ENCODE measurements at places on chromosomes 4 and X.

DNA sequence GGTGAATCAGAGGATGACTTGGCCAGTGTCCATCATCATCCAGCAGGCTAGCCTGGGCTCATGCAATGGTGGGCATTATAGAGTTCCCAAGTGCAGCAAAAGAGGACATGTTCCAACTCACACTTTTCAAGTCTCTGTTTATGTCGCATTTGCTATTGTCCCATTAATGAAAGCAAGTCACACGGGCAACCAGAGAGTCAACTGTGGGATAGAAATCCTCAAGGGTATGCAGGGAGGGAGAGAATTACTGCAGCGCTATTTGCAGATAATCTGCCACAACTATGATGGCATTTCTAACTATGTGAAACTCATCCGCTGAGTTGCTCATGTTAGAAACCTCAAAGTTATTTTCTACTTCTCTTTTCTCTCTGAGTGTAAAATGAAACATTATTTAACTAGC, 78.5 kb upstream of the TAB3 start:
- DNase-seq: no peak

DNA sequence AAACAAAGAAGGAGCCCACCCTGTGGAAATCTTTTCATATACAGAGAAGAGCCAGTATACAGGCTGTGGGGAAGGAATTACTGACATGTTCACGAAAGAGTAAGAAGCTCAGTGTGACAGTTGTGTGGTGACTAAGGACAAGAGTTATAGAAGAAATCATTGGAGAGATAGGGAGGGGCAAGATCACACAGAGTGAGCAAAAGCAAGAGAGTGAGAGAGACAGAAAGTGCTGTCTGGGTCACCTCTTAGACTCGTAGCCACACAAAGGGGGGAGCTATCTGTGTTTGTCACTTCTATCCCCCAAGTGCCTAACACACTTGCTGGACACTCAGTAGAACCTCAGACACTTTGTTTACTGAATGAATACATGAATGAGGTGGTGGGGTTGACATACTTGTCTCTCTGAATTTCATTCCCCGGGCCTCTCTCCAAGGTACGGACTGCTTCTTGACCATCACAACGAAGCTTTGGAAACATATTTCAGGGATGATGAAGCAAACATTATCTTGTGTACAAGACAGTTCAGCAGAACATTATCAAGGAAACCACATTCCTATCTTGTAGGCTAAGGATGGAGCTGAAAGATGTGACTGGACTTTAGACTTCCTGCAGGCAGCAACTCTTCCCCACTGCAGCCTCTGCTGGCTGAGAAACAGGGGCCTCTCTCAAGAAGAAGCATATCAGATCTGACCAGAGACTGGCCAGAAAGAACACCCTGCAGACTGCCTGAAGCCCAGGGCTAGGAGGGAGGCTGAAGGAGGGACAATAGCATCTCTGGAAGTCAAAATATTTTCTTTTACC, 168.2 kb downstream of the AMELX start:
- no peak for DNase-seq

DNA sequence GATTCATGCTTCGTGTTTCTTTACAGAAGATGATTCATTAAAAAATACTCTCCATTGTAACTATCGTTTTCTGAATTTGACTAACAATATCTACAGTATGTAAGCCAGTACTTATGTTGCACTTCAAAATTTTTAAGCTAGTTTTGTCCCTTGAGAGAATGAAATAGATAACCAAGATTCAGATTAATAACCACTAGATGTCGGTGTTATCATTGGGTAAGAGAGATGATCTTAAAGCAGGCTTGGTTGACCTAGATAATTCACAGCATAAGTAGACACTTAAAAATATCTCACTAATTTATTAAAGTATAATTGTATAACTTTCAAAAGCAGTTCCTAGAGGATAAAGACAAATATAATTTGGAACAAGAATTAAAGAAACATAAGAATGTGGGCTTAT, 430.9 kb downstream of the C4orf33 start:
- DNase-seq: peak; percentile 72

GRCh38 chr4:30721185-30722091, 1.3 kb downstream of the PCDH7 start:
- DNase-seq: no peak

DNA sequence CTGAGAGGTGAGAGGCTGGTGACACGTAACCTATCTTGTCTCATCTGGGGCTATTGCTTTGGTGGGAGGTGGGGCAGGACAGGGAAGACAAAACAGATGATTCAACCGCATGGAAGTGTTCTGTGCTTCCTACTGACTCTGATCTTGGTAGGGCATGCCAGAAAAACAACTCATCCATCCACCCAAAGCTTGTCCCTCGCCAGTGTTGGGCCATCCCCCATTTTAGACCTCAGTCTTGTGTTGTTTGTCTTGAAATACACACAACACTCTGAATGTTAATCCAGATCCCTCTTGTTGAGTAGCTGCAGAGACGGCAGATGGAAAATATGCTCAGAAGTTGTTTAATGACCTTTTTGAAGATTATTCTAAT, 377 bp downstream of the CHRNA9 start:
- DNase-seq: no peak

GRCh38 chrX:15418707-15419181, 34.5 kb upstream of the VEGFD start:
- no peak for DNase-seq

DNA sequence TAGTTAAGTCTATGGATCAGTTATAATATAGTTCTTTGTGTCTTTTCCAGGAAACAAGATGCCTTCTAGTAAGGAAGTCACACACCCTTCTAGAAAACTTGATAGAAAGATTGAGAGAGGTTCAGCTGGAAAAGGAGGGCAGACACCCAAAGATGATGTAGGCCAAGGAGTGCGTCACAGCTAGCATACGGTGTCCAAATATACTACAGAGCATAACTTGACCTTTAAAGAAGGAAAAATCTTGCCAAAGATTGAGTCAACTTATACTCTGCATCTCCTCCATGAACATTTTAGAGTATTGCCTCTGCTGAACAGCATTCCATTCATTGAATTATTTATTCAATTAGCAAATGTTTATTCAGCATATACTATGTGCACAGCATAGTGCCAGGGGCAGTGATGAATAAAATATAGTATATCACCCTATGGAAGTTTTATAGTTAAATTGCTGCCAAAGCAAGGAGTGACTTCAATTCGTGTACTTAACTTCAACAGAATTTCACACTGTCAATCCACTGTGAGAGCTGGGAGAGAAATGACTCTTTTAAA, 51.9 kb upstream of the SLC6A14 start:
- no peak for DNase-seq

DNA sequence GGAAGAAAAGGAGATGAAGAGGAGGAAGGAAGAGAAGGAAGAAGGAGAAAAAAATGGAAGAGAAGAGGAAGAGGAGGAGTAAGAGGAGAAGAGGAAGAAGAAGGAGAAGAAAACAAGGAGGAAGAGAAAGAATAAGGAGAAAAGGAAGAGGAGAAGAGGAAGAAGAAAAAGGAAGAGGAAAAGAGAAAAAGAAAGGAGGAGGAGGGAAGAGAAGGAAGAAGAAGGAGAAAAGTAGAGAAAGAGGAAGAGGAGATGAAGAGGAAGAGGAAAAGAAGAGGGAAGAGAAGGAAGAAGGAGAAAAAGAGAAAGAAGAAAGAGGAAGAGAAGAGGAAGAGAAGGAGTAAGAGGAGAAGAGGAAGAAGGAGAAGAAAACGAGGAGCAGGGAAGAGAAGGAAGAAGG, 11.8 kb upstream of the LEF1 start:
- no peak for DNase-seq

- DNase-seq: no peak
Measured at GRCh38 chrX:150364347-150365050, 1.4 kb downstream of the MAMLD1 start.

GRCh38 chr4:1058198-1058996, 47.0 kb downstream of the FGFRL1 start:
- DNase-seq: no peak

DNA sequence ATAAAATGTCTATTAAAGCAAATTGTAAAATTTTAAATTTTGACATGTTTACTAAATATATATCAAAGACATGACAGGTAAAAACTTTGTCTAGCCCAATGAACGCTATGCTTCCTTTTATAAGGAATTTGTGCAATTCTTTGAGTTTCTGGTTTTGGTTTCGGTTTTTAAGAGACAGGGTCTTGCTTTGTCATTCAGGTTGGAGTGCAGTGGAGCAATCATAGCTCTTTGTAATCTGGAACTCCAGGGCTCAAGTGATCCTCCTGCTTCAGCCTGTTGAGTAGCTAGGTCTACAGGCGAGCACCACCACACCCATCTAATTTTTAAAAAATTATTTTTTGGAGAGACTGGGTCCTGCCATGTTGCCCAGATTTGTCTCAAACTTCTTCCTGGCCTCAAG, 60.7 kb downstream of the BLTP1 start:
- DNase-seq: no peak

- no peak for DNase-seq
Measured at GRCh38 chr4:141352331-141352730, 131.6 kb downstream of the ZNF330 start.

DNA sequence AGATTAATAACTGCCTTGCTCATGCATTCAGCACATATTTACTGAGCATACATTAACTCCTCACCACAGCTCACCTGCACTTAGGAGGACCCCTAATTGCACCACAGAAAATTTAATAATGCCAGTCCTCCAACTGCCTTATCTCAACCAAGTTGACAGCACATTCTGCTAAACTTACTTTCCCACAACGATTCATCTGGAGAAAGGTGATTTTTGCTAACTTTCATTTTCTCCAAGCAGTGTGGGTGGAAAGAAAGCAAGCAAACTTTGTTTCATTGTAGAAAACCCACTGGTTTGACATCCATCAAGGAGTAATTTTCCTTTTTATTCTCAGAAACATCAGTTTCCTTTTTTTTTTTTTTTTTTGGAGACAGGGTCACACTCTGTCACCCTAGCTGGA, 49.1 kb downstream of the RASGEF1B start:
- DNase-seq: no peak

DNA sequence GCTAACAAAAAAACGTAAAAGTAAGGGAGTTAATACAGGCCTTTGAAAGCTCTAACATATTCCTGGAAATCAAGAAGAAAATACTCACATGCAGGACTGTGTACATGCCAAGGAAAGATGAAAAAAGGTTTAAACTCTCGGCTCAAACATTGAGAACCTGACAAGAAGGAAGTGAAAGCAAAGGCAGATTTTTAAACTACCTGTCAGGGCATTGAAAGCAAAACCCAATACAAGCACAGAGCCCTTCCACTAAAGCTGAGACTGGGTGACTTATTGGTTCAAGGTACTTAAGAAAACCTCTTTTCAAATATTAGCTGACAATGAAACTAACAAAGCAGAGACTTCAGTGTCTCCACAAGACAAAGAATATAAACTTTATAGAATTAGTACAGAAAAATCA, 313.0 kb upstream of the GRID2 start:
- no peak for DNase-seq

- DNase-seq: peak; percentile 76
Measured at GRCh38 chr4:108166441-108167315, 2.1 kb downstream of the LEF1 start.

- DNase-seq: no peak
Measured at GRCh38 chr4:27357283-27357682, 496.6 kb downstream of the STIM2 start.

- DNase-seq: no peak
Measured at GRCh38 chrX:13587786-13588477, 18.5 kb downstream of the EGFL6 start.

- no peak for DNase-seq
Measured at GRCh38 chr4:176780995-176781738, 11.6 kb downstream of the VEGFC start.

GRCh38 chr4:20532871-20533870, 167.1 kb upstream of the PACRGL start:
- DNase-seq: no peak

DNA sequence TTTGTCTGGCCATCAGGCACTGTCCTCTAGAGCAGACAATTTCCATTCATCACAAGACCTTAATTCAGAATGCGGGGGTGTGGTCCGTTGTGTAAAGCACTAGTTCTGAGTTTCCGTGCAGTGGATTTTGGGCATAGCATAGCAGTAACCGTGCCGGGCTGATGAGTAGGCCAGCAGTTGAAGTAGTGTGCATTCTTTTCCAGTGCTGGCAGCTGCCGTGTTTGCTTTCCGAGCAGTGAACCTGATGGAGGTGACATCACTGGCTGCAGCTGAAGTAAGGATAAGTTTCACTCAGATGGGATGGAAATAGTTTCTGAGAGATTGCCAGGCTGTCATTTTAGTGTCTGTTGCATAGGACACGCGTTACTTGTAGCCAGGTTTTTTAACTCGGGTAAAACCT, 107.0 kb upstream of the STIM2 start:
- DNase-seq: no peak

- DNase-seq: no peak
Measured at GRCh38 chr4:123659262-123659661, 262.7 kb downstream of the SPRY1 start.

- no peak for DNase-seq
Measured at GRCh38 chr4:160142579-160142978, 1039.7 kb downstream of the RAPGEF2 start.

DNA sequence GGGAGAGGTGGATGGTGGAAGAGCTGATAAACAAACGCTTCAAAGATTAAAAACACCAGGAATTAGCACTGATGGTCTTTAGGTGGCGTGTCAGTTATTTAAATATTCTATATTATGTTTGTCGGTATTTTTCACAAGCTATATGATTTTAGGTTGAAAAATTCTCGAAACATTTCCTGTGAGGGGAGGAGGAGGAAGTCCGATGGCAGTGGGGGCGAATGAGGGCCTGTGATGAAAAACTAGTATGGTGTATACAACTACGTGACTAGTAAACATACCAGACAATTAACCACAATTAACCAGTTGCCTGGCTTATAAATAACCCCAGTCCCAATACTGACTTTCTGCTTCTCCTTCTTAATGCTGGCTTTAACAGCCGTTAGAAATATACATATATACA, 595 bp upstream of the NAP1L2 start:
- peak; percentile 0 for DNase-seq

GRCh38 chr4:16767861-16768260, 130.6 kb downstream of the LDB2 start:
- DNase-seq: no peak

- no peak for DNase-seq
Measured at GRCh38 chrX:67289055-67289499, 254.7 kb upstream of the AR start.

- no peak for DNase-seq
Measured at GRCh38 chr4:120838784-120839183, 83.7 kb downstream of the PRDM5 start.

- DNase-seq: no peak
Measured at GRCh38 chr4:135900956-135901355, 1631.3 kb downstream of the PCDH18 start.

GRCh38 chr4:55887594-55887993, 34.1 kb downstream of the EXOC1 start:
- DNase-seq: no peak

DNA sequence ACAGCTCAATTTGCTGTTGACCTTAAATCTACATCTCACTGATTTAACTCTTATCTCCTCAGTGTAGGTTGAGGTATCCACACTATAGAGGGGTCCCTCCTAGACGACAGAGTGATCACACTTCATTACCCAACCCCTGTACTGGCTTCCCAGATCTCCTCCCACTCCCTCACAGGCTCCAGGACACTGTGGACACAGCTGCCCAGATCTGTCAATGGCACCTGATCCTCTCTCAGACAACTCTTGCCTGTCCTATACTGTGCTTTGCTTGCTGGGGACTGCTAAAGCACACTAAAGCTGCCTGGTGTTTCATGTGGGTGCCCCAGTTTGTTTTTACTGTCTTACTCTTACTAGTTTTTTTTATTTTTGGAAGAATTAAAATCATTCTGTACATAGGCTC, 27.9 kb downstream of the RAB40AL start:
- DNase-seq: no peak

- DNase-seq: no peak
Measured at GRCh38 chr4:159685340-159686092, 582.6 kb downstream of the RAPGEF2 start.

GRCh38 chr4:8039853-8040252, 100.2 kb upstream of the AFAP1 start:
- no peak for DNase-seq

Data from Jurkat, Clone E6-1 (cell line).